CD4-positive, alpha-beta T cell treated with Interleukin-17A for 4 hours (primary cell): ENCODE measurements at places on chromosomes 5 and 9.

DNA sequence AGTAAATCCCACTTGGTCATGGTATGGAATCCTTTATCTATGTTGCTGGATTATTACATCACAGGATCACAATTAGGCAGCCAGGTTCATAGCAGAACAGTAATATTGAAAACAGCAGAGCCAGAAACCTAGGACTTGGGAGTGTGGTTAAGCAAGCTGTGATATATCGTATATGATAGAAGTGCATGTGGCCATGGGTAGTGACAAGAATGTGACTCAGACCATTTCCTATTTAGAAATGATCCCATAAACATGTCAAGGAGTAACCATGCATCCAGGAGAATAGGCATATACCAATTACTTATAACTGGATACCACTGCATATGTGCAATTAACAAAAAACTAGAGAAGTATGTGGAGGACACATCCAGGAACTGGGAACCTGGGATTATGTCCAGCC, 31.2 kb downstream of the AMBP start:
- no peak for DNase-seq

- DNase-seq: no peak
Measured at GRCh38 chr5:170817195-170817594, 33.7 kb downstream of the GABRP start.

GRCh38 chr5:7157083-7157482, 238.9 kb upstream of the ADCY2 start:
- DNase-seq: no peak

DNA sequence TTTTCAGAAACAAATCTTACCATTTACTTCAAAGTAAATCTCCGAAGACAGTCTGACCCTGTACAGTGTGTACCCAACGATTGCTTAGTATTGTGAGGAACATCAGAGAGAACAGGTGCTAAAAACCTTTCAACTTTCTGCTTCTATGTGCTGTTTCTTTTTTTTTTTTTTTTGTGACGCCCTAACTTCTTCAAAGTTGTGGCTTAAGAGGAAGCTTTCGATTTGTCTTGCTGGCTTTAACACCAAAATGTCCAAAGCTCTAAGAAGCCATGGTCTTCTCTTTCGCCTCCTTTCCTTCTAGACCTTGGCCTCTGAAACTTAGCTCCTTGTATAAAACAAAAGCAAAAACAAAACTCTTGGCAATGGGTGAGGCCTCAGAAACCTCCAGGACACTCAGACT, 1.2 kb downstream of the TNFSF8 start:
- DNase-seq: no peak

- DNase-seq: no peak
Measured at GRCh38 chr9:127130661-127131538, 8.5 kb upstream of the ANGPTL2 start.

DNA sequence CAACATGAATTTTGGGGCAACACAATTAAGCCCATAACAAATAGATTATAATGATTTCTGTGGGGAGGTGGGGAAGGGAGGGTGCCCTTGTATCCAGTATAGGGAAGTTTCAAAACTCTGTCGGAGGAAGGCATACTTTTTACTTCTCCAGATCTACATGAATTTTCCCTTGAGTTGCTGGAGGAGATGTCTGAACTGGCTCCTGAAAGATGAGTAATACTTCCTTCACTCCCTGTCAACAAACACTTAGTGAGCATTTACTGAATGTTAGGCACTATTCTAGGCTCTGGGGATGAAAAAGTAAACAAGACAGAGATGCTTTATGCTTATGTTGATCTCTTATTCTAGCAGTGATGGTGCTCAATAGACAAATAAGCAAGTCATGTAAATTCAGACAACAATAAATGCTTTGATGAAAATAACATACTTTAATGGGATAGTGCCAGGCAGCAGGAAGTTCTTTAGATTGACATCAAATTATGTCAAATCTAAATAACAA, 197.9 kb upstream of the ANKH start:
- DNase-seq: no peak

DNA sequence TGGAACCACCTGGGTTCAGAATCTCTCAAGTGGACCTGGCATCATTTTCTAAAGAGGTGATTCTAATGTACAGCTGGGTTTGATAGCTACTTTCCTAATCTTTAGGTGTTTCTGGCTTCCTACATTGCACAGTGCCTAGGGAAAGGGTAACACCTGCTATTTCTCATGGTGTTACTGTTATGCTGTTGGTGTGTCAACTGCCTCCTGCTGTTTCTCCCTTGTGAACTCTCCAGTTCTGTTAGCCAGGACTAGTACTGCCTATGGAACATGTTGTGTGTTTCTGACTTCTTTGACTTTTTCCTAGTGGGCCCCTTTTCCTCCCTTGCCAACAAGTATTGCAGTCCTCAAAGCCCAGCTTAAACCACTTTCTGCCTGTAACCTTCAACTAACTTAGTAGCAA, 5.5 kb downstream of the ARHGEF28 start:
- no peak for DNase-seq

- no peak for DNase-seq
Measured at GRCh38 chr9:33139421-33140228, 27.5 kb downstream of the B4GALT1 start.

- DNase-seq: no peak
Measured at GRCh38 chr5:1795506-1795905, 4.1 kb downstream of the MRPL36 start.

GRCh38 chr5:2840372-2840915, 89.0 kb upstream of the IRX2 start:
- no peak for DNase-seq

- no peak for DNase-seq
Measured at GRCh38 chr9:93010704-93011103, 47.8 kb upstream of the SUSD3 start.

DNA sequence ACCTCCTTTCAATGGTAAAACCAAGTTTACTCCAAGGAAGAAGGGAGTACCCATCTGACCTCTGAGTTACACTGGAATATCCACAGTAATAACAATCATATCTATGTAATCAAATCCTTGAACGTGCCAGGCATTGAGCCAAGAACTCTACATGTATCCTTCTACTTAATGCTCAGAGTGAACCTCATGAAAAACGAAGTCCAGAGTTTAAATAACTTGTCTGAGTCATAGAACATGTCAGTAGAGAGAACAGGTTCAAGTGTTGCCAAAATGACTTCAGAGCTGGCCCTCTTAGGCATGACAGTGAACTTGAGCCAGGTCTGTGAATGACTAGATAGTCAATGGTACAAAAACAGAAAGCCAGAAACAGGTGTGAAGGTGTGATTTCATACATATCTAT, 164.1 kb upstream of the ZNF618 start:
- no peak for DNase-seq

- no peak for DNase-seq
Measured at GRCh38 chr9:35687306-35687705, 2.4 kb downstream of the TPM2 start.

- DNase-seq: no peak
Measured at GRCh38 chr9:28365020-28365640, 791.8 kb upstream of the C9orf72 start.

DNA sequence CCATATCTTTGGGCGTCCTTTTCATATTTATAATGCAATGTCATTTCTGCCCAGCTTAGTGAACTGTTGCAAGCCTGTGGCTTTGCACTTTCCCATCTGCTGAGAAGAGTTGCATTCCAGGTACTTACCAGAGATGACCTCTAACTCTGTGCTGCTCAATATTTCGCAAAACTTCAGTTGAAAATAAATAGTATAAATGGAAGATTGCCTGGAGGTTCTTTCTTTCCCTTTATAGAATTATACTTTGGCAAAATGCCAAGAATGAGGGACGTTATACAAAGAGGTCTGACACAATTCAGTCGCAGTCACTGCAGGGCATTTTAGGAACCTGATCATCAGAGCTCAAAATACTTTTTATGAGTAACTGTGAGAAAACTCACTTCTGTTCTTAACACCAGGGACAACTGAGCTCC, 18.9 kb upstream of the VLDLR start:
- DNase-seq: no peak

GRCh38 chr5:15680455-15680854, 180.5 kb downstream of the FBXL7 start:
- DNase-seq: no peak

DNA sequence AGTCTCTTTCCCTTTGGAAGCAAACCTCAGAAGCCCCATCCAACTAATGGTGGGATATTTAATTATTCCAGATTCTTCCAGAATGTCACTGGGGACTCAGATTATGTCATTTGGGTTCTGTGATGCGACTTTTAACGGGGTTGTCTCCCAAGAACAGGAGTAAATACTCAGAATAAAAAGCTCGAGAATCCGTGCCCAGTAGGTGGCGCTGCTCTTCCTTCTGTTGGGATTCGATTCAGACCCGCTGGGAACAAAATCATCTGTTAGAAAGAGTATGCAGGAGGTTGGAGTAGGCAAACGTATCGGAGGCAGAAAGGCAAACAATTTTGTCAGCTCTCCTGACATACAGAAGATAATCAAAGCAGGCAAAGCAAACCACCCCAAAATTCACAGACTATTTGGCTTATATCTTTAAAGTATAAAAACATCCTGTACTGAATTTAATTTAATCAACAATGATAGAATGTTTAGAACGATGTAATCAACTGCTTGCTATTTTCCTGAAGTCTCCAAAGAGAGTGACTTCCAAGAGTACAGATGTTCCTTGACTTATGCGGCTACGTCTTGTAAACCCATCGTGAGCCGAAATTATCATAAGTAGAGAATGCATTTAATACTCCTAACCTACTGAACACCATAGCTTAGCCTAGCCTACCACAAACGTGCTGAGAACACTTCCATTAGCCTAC, 169.8 kb upstream of the RAI14 start:
- DNase-seq: peak; percentile 78

GRCh38 chr5:58484505-58484904, 6.7 kb upstream of the GAPT start:
- no peak for DNase-seq

DNA sequence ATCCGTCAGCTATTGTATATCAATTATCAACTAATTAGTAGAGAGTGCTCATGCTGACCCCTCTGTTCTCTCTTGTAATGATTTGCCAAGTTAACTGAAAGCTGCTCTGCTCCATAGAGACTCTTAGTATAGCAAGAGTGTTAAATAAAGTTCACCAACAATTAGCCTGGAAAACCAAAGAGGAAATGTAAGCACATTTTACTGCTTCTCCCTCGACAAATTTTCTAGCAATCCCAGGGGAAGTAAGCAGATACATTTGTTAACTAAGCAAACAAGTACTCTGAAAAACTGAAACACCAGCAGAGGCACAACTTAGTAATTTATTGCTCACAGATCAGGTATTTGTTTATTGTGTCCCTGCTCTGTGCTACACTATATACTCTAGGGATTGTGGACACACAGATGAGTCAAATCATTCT, 162.2 kb downstream of the GLIS3 start:
- no peak for DNase-seq

- no peak for DNase-seq
Measured at GRCh38 chr9:88808019-88808656, 183.1 kb upstream of the S1PR3 start.

- DNase-seq: no peak
Measured at GRCh38 chr5:42632354-42632900, 124.2 kb upstream of the CCDC152 start.

GRCh38 chr5:92003806-92004205, 620.7 kb upstream of the ARRDC3 start:
- DNase-seq: no peak

- DNase-seq: no peak
Measured at GRCh38 chr9:93459432-93459847, 6.1 kb upstream of the FAM120AOS start.

DNA sequence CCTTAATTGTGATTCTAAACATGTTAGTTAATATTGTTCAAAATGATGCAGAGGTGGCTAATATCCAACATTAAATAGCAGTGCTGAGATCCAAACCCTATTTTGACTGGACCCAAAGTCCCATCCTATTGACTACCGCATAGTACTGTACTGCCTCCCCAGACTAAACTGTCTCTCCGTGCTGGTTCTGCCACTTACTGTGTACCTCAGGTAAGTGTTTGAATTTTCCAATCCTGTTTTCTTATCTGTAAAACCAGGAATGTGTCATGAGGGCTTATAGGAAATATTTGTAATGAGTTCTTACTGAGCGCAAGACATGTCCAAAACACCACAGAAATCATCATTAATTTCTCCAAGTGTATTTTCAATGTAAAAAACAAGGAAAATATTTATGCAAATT, 209.2 kb upstream of the CD180 start:
- no peak for DNase-seq

- no peak for DNase-seq
Measured at GRCh38 chr5:147986134-147986757, 77.5 kb upstream of the SPINK5 start.

- DNase-seq: no peak
Measured at GRCh38 chr5:10509575-10509974, 54.3 kb upstream of the ANKRD33B start.

DNA sequence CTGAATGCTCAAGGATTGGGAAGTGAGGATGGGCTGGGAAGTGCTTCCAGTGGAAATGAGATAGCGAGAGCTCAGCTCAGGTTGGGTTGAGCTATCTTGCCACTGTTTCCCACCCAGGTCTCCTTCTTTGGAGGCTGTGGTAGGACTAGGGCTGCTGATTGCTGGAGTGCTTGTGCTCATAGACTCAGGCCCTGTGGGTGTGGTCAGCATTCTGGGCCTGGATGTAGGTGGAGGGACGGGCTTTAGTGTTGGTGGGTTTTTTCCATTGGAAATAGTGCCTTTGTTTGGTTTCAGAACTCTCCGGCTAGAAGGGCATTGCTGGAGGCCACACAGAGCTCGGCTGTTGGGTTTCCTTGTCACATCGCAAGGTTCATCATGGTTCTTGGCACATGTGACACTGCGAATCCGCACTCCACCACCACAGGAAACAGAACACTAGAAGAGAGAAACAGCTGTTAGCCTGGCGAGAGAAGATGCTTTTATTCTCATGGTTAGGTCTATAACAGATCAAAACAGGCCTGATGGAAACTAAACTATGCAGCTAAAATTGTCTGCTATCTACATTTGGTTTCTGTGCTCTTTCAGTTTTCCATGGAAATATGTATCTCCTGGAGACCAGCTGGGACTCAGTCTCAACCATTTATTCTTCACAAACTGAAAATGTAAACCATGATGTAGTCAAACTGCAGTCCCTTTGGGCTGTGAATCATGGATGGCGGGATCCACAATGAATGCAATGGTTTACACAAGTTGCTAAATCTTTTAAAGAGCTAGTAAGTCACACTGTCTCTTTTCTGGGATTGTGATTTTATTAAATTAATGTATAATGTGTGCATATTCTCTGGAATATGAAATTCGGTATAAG, 136.2 kb downstream of the TARS1 start:
- no peak for DNase-seq

GRCh38 chr9:91245431-91246313, 116.0 kb downstream of the AUH start:
- no peak for DNase-seq

DNA sequence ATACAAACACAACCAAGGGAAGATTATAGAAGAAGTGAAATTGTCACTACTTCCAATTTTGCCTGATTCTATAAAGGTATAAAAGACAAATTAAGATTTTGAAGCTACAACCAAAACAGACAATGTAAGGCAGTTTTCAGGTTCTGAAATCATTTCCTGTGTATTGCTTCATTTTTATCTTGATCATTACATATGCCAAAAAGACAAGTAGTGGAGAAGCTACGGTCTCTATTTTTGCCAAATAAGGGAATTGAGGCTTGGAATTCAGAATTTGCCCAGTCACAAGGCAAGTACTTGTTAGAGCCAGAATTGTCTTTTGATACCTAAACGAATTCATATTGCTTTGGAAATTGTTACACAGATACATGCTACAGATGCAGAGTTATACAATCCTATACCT, 20.6 kb downstream of the EDIL3 start:
- no peak for DNase-seq

GRCh38 chr9:105245029-105245890, 809 bp downstream of the SLC44A1 start:
- peak; percentile 54 for DNase-seq
